ENCODE measurements at places on chromosomes 1 and 21.

DNA sequence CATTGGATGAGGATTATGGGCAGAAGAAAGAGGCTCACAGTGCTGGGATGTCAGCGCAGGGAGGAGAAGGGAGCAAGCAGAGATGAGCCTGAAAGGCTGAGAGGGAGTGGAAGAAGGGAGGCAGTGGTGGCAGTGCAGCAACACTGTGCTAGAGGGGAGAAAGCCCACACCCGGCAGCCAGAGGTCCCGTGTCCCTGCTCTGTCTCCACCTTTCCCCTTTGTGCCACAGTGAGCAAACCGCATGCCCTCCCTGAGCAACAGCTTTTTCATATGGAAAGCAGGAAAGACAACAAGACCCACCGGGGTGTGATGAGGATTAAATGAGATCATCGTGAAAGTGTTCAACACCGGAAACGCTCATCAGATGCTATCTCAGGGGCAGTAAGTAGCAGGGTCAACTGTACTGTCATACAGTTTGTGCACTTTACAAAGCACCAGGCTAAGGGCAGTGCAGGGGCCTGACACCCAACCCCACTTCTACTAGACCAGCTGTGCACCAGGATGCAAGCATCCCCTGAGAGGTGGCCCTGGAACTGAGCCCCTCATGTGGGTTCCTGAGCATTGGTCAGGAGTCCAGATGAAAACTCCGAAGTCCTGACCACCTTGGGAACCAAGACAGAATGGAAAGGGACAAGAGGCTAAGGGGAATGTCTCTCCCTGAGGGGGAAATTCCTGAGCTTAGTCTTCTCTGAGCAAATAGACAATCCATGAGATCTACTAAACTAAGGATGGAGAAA is 9.1 kb downstream of the NHLH1 start:
- DNase-seq, result no peak

- DNase-seq, result no peak
Observed at GRCh38 chr1:202012544-202013478, 2.4 kb downstream of the ELF3 start.

- DNase-seq, result no peak
Observed at GRCh38 chr1:204499511-204500468, 5.2 kb upstream of the PIK3C2B start.

DNA sequence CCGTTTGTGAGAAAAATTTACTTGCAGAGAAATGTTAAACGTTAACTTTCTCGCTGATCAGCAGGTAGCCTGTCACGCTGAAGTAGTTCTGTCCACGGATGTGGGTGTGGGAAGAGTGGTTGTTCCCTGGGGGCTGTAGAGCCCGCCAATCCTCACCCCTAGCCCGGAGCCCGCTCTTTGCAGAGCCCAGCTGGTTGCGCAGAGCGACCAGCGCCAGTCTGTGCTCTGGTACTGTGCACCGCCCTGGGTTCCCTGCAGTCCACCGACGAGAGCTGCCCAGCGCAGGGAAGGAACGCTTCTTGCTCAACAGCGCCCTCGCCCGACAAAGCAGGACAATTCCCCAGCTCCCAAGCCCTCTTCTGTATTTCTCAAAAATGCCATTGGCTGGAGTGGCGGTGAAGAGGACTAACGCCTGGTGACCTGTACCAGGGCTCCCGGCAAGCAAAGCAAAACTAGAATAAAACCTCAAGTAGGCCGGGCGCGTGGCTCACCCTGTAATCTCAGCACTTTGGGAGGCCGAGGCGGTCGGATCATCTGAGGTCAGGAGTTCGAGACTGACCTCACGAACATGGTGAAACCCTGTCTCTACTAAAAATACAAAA is 3.3 kb downstream of the RIPPLY3 start:
- DNase-seq, result peak; percentile 96

GRCh38 chr1:5992814-5993555 is 760 bp upstream of the NPHP4 start:
- DNase-seq, result peak; percentile 34

DNA sequence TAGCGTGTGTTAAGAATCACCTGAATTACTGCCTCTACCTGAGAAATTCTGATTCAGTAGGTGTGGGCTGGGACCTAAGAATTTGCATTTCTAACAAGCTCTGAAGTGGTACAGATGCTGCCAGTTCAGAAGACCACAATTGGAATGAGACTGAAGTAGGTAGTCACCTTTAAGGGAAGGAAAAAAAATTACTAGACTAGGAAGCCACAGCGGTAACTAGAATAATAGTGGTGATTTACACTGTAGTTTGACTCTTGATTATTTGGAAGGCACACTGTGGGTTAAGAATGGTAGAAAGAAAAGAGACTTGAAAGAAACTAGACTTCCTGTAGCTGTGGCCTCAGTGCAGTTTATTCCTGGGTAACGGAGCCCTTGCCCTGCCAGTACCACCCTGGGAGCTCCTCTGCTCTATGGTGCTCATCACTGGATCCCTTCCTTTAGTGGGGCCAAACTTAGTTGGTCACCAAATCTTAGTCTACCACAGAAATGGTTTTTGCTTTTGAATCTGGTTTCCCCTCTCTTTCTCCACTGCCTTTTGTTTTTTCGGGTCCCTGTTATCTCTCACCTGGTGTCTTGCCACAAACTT is 43.6 kb downstream of the ARID1A start:
- no peak for DNase-seq

DNA sequence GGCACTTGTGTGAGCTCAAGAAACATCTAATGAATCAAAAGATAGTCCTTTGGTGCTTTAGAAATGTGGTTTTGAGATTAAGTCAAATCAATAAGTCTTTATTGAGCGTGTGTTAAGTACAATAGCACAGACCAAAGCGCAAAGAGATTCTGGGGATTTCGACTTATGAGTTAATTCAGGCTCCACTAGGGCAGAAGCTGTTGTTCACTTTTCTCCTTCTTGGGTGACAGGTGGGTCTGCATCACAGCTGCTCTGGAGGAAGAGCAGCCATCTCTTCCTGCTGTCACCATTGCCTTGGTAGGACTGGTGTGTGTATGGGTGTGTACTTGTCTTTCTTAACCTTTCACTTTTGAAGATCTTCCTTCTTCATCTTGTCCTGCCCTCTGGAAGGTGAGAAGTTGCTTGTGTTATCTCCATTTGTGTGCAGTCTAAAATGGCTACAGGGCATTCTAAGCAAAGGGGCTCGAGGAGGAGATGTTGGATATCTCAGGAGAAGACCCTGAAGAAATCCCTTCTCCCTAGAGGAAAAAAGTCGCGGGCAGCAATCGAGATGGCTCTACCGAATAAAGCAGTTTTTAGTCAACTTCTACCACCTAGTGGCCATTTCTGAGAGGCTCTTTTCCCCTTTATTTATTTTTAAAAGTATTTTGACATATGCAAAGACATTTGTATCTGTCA is 22.9 kb upstream of the DISC1 start:
- DNase-seq, result peak; percentile 100

DNA sequence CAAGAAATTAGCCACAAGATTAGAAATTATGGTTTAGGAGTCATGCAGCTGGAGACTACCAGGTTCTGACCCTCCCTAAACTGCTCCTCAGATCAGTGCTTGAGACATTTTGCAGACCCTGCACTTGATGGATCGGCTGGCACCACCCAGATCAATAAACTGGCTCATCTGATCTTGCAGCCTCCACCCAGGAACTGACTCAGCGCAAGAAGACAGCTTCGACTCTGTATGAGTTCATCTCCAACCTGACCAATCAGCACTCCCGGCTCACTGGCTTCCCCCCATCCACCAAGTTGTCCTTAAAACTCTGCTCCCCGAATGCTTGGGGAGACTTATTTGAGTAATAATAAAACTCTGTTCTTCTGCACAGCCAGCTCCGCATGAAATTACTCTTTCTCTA is 40.0 kb downstream of the L1TD1 start:
- no peak for DNase-seq

GRCh38 chr1:55559161-55559611 is 344.0 kb upstream of the USP24 start:
- peak; percentile 92 for DNase-seq

- no peak for DNase-seq
Observed at GRCh38 chr1:195434566-195435203, 1173.6 kb downstream of the KCNT2 start.

- DNase-seq, result no peak
Observed at GRCh38 chr21:15875286-15875685, 145.5 kb downstream of the USP25 start.

- no peak for DNase-seq
Observed at GRCh38 chr1:190792873-190793272, 315.2 kb upstream of the BRINP3 start.

- no peak for DNase-seq
Observed at GRCh38 chr1:52157582-52157981, 15.7 kb downstream of the ZFYVE9 start.

- peak; percentile 59 for DNase-seq
Observed at GRCh38 chr1:222240536-222241181, 307.2 kb downstream of the HHIPL2 start.

DNA sequence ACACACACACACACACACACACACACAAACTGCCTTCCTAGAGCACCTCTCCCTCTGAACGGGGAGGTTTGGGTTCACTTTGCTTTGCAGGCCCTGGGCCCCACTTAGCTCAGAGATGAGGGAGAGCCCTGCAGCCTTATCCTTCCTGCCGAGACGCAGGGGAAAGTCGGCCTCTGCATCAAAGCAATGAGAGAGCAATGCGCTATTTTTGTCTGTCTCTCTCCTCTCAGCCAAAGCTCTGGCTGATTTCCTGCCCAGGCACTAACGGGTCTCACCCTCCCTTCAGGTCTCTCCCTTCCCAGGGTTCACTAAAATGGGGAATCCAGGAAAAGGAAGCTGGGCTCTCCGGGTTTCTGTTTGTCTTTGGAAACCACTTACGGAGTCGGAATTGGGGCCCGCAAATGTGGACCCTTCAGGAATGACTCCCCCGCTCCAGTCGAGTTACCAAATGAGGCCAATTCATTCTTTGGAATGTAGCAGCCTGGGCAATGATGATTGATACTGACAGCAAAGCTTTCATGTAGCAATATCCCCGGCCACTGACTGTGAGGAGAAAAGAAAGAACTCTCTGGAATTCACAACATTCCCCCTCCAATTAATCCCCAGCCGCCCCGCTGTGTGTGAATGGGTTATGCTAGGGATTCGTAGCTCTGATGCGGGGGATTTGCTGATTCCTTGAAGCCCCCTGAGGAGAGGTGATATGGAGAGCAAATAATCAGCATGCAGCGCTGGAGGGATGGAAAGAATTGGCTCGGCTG is 61.5 kb upstream of the WLS start:
- no peak for DNase-seq

GRCh38 chr1:108861566-108861965 is 4.7 kb upstream of the AKNAD1 start:
- DNase-seq, result no peak

DNA sequence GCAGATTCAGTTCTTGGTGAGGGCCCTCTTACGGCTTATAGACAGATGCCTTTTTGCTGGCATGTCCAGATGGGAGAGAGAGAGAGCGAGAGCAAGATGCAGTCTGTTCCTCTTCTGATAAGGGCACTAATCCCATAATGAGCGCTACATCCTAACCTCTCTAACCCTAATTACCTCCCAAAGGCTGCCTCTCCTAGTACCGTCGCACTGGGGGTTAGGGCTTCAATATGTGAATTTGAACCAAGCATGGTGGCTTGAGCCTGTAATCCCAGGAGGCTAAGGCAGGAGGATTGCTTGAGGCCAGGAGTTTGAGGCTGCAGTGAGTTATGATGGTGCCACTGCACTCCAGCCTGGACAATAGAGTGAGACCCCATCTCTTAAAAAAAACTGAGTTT is 10.5 kb upstream of the SDE2 start:
- no peak for DNase-seq

- DNase-seq, result no peak
Observed at GRCh38 chr1:17119076-17119772, at the start of gene PADI2. Gene PADI2 (minus strand): TSS chr1:17119451. CDS start chr1:17119371, 80 bp downstream.

GRCh38 chr1:200415789-200416593 is 6.2 kb upstream of the ZNF281 start:
- no peak for DNase-seq

DNA sequence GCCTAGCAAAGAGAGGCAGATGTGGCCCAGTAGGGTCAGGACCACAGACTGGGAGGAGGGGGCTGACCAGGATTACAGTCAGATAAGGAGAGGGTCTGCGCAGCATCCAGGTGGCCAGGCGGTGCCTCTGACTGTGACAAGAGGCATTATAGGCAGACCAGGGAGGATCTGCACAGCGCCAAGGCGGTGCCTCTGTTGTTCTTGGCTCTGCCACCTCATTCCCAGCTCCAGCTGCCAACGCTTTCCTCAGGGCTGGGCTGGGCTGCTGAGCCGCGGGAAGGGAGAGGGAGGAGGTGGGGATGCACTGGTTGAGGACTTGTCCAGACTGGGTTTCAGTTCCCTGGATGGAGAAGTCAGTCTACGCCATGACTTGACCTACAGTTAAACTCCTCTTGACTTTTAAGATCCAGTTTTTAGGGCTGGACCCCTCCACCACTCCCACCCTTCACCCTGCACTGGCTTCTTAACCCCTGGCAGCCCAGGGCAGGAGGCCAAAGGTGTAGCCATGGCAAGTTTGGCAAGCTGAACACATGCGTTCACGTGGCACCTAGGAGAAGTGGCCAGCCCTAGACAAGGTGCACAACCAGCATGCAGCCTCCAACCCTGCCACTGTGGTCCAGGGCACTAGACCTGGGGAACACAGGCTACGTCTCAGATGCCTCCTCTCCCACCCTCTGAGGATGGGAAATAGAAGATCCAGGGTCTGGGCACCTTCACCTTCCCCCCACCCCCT is 4.5 kb upstream of the CRABP2 start:
- peak; percentile 83 for DNase-seq

- no peak for DNase-seq
Observed at GRCh38 chr1:15370781-15371520, 38.7 kb upstream of the EFHD2 start.

DNA sequence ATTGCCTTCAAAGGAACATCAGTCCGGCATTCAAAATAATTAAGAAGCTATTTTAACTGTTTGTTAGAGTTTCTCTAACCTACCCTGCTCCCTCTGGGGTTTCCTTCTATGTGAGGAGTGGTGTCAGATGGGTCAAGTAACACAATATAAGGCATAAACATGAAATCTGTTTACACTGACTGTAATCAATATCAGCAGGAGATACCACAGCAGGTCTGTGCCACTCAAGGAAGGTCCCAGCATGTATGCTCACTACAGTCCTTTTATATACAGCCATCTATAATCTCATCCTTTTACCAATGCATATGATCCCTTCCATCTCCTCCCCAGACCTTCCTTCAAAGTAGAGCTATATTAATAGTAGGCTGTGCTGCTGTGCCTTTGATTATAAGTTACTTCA is 25.4 kb downstream of the EEIG2 start:
- DNase-seq, result no peak

DNA sequence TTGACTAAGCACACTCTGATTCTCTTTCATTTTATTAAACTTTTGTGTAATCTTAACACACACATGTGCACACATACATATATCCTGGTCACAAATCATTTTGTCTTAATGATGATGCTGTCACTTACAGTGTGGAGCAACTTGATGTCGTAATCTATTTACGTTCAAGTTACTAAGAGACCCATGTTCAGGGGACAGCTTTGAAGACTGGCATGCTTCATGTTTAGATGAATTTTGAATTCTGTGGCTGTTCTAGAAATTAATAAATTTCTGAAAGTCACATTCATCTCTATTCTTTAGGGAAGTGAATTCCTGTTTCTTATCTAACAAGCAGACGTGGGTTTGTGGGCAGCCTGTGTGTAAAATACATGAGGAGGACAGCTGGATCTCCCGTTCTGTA is 1637.8 kb downstream of the PLA2G4A start:
- no peak for DNase-seq

GRCh38 chr1:43949678-43950077 is 2.9 kb downstream of the IPO13 start:
- no peak for DNase-seq

- no peak for DNase-seq
Observed at GRCh38 chr21:39319251-39319756, 5.9 kb upstream of the BRWD1 start.

- no peak for DNase-seq
Observed at GRCh38 chr1:167512046-167512654, 6.2 kb downstream of the CD247 start.

GRCh38 chr1:155125946-155126555 is 1.6 kb upstream of the EFNA1 start:
- DNase-seq, result no peak

All from NCI-H1694 treated with DMSO at 0.1 percent for 48 hours (cell line).